ENCODE measurements at places on chromosomes 6 and 20.

DNA sequence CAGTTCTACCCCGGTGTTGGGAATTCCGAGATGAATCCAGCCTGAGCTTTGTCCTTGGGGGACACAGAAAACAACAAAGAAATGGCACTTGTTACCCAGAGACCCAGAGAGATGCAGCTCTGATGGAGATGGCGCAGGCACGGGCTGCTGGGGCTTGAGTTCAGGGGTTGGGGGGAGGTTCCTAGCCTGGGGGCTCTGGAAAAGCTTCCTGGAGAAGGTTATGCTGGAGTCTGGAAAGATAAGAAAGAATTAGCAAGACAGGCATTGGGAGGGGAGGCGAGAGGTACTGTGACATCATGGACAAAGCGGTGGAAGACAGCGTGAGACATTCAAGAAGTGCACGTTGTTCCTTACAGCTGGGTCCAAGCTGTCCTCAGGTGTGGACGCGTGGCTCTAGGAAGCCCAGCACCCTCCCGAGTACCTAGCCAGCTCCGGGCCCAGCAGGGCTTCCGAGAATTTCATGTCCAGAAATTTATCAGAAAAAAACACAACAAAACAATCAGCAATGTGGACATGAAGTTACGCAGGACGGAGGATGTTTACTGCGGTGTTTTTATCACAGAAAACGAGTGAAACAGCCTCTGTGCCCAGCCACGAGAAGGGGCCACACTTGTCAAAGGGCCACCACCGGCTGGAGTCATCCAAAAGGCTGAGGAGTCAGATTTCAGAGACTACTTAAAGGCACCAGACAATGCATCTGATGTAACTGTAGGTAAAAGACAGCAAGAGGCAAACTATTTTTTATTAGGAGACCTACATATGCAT, 39.5 kb downstream of the C20orf203 start:
- no peak for DNase-seq

- no peak for DNase-seq
Observed at GRCh38 chr6:158272324-158272723, 39.9 kb upstream of the TULP4 start.

GRCh38 chr6:25166955-25167748, 112.0 kb upstream of the CARMIL1 start:
- DNase-seq = no peak

GRCh38 chr20:50229156-50229607, 38.6 kb downstream of the CEBPB start:
- DNase-seq = no peak

GRCh38 chr6:7562769-7563168, 21.3 kb downstream of the DSP start:
- no peak for DNase-seq

DNA sequence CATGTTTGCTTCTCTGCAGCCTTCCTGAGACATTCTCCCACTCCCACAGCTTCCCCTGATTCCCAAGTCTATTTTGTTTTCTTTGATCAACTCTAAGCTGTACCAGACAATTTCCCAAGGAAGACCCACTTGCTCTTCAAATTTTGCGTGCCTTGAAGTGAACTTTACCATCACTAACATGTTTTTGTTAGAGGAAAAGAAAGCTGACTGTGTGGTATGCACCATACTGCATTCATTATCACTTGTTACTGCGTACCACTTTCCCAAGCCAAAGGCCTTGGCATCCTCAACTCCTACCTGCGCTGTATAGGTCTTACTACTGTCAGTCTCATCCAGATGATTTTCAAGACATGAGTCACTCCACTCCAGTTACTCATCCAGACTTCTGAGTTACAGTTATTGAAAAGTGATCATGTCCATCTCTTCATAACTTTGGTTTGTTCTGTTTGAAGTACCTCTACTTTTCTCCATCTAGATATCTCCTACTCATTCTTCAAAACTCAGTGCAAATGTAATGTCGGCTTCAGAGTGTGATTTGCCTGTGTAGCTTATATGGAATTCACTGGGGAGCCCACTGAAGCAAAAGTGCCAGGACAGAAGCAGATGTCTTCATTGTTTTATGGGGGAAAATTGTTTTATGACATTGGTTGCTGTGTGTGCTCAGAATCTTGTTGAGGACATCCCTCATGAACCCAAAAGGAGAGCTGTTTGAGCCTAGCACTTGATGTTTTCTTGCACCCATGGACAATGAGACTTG, 5.2 kb downstream of the RPS12 start:
- DNase-seq = no peak

DNA sequence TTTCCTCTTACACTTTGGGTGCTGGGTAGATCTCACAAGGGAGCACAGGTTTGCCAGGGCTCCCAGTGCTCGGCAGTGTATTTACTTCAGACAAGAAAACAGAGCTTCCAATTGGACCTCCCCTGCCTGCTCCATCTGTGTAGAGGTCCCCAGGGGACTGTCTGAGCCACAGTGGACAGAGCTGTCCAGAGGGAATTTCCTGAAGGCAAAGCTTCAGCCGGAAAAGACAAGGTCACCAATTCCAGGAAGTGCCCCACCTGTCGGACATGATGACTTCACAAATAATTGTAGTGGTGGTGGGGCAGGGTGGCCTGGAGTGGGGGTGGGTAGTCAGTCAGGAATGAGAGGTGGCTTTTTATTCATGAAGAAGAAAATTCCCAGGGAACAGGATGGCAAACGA, 18.6 kb downstream of the ADGRF5 start:
- DNase-seq = no peak

Measured in NK-92 treated with Interleukin-12 subunit alpha and Interleukin-12 subunit beta, amount 100 ng/mL, for 24 hours (cell line).